Mesenteric fat pad (tissue), 1 donor: ENCODE measurements at places on chromosomes 7 and 10.
A peak's percentile ranks its signal among the peaks of the same experiment; 100 is the strongest.

- no peak for DNase-seq
Measured at GRCh38 chr7:7251742-7252141, 69.4 kb downstream of the C1GALT1 start.

- DNase-seq, result no peak
Measured at GRCh38 chr10:122417667-122418066, 36.8 kb upstream of the ARMS2 start.

DNA sequence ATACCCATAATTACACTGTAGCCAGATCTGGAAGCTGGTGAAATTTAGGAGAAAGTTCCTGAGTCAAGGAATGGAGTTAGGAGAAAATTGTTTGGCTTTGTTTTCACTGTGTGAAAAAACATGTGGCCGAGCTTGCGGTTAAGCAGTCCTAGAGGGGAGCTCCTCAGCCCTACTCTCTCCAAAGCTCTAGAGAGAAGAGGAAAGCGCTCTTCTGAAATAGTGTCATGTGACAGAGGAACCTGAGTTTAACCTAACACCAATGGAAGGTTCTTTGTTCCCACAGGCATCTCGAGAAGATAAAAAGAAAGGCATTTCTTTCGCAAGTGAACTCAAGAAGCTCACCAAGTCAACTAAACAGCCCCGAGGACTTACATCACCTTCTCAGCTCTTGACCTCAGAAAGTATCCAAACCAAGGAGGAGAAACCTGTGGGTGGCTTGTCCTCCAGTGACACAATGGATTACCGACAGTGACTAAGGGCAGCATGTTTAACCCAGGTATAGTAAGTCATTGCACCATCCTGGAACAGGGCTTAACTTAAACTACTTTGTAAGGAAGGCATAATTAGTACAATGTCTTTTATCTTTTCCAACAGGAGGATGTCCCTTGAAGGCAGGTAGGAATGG lies 38.0 kb downstream of the NOC3L start:
- DNase-seq, result no peak

DNA sequence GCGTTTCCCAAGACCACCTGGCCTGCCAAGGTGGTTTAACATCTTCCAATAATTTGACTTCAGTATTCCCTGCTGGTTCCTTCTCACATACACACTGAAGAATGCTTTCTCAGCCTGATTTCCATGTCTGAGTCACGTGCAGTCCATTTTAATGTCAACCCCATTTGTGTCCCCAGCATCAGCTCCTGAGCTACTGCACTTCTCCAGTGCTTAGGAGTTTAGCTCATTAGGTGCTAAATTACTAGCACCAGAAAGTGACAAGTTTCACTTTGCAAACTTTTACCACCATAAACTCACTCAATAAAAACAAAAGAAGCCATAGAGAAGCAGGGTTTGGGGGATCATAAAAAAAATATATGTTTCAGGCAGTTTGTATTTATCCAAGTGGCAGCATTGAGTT lies 279.3 kb upstream of the SORCS1 start:
- DNase-seq, result no peak

GRCh38 chr10:70490142-70490541 lies 11.6 kb downstream of the PALD1 start:
- DNase-seq, result no peak

GRCh38 chr7:33711231-33712019 lies 193.9 kb upstream of the BMPER start:
- DNase-seq, result no peak

DNA sequence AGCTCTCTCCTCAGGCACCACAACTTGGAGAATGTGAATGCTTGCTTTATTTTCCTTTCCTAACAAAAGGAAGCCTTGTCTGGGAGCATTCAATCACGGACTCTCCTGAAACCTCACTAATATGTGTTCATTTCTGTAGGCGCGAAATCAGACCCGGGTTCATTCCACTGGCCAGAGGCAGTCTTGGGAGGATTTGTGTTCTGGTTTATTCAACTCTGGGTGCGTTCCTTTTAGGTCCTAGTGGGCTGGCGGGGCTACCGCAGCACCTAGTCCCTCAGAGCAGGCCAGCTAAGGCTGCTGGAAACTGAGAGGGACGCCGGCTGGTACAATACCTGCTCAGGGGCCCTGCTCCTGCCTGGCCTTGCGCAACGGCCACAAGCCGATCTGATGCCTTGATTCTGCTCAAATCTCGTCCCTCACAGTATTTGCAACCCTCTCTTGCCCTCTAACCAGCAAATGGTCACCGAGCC lies 7.5 kb downstream of the HOXA4 start:
- DNase-seq, result no peak

GRCh38 chr7:98862716-98863420 lies 6.9 kb downstream of the TMEM130 start:
- DNase-seq, result no peak

- DNase-seq, result no peak
Measured at GRCh38 chr7:82506208-82506607, 62.6 kb upstream of the CACNA2D1 start.

- DNase-seq, result no peak
Measured at GRCh38 chr10:129131457-129132132, 335.4 kb upstream of the MGMT start.

DNA sequence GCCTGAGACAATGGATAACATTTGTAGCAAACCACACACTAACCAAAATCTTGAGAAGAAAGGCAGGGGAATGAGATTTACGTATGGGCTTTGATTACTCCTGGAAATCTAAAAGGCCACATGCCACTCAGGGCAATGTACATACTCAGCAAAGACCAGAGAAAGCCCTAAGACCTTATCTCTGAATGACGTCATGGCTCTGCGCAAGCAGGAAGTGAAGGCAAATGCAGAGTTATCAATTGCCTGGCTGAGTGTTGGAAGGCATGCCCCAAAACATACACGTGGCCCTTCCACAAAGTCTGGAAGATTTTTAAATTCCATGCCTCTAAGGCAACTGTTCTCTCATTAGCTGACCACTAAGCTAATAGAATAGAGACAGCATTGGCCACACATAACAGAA lies 90.9 kb upstream of the NRBF2 start:
- DNase-seq, result no peak

DNA sequence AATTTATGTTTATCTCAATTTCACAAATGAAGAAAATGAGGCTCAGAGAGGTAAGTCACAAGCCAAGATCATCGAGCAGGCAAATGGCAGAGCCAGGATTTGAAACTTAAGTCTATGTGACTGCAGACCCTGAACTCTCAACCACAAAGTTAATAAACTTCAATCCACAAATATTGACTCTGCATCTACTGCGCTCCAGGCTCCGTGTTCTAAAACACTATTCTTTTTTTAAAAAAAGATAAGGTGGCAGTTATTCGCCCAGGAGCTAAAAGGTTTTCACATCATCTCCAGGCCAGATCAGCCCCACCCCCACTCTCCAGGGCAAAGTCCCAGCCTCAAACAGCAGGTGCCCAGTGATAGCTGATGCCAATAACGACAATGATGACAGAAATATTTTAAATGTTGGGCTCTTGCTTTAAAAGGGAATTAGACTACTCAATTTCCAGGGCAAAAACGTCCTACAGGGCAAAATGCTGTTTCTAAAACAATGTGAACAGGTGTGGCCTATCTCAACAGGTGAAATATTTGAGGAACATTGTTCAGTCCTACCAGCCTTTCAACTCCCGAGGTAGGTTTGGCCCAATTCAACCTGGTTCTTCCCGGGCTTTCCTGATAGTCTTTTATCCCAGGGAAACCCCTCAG lies 85.2 kb downstream of the SORBS1 start:
- DNase-seq, result no peak

DNA sequence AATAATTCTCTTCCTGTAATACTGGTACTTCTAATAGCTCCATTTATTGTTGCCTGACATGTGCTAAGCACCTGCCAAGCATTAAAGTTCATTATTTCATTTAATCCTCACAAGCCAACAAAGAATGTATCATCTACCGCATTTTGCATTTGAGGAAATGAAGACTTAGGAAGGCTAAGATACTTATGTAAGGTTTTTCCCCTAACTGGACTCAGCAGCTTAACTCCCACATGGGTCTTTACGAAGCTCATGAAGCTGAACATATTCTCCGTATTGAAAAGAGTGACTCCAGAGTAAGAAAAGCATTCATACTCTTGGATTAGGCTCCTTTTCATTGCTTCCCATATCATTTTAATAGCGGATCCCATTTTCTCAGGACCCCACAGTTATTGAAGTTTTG lies 155.7 kb upstream of the TMEM72 start:
- no peak for DNase-seq

GRCh38 chr10:50216894-50217293 lies 34.4 kb downstream of the ASAH2 start:
- DNase-seq, result no peak

GRCh38 chr10:154348-154747 lies 19.1 kb downstream of the ZMYND11 start:
- DNase-seq, result no peak

- DNase-seq, result no peak
Measured at GRCh38 chr10:91884536-91884935, 24.8 kb downstream of the FGFBP3 start.

DNA sequence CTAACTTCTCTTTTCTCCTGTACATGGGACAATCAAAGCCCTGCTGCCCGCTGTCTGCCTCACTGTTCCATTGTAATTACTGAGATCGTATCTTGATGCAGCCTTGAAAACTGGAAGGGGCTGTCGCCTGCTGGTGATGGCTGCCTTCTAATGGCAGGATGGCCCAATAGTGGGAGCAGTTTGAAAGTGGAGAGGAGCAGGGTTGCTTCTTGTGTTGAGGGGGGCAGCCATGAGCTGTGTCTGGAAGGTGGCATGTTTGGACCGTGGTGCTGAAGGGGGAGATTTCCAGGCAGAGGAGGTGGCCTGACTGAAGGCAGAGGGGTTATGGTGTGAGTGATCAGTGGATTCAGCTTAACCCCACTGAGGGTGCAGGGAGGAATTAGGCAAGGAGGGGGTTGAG lies 8.1 kb downstream of the WDFY4 start:
- DNase-seq, result no peak

GRCh38 chr10:86711513-86712316 lies 43.4 kb downstream of the LDB3 start:
- DNase-seq, result peak; percentile 89

GRCh38 chr10:130498042-130498441 lies 361.9 kb downstream of the GLRX3 start:
- DNase-seq, result no peak

DNA sequence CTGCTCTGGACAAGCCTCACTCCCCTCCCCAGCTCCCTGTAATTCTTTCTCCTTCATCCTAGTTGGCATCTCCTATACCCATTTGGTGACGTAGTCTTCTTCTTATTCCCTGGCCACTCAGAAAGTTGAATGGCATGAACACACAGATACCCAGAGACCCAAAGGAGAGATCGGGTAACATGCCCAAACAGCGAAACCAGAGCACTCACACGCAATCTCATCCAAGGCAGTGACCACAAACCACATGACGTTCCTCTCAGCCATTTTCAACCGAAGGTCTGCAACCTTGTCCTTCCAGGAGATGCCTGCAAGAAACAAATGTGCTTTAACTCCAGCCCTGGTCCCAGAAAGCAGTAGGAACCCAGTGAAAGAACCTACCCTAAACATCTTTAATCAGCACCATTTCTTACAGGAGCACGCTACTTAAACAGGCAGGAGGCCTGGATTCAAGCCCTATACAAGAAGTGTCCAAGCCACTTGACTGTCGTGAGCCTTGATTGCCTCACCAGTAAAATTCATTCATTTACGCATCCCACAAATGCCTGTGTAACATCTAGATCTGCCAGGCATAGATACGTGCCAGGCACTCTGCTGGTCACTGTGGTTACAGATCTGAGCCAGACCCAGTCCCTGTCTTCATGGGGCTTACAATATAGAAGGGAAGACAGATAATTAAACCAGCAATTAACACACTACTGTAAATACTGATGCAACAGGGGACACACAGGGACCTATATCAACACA lies 37.1 kb downstream of the XPNPEP1 start:
- DNase-seq, result no peak

DNA sequence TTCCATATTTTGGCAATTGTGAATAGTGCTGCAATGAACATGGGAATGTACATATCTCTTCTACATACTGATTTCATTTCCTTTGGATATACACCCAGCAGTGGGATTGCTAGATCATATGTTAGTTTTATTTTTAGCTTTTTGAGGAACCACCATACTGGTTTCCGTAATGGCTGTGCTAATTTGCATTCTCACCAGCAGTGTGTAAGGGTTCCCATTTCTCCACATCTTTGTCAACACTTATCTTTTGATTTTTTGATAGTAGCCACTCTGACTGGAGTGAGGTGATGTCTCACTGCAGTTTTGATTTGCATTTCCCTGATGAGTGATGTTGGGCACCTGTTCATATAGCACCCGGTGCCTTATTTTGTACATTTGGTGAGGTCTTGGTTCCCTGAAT lies 519.6 kb downstream of the REEP3 start:
- no peak for DNase-seq

DNA sequence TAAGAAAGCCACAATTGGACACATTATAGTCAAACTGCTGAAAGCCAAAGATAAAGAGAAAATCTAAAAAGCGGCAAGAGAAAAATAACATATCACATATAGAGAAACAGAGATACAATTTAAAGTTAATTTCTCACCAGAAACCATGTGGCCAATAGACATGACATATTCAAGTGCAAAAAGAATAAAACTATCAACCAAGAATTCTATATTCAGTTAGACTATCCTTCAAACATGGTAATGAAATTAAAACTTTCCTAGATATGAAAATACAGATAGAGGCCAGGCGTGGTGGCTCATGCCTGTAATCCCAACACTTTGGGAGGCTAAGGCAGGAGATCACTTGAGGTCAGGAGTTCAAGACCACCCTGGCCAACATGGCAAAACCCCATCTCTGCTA lies 129.1 kb upstream of the RNF32 start:
- DNase-seq, result no peak

GRCh38 chr7:2982401-2982800 lies 61.3 kb downstream of the CARD11 start:
- no peak for DNase-seq

DNA sequence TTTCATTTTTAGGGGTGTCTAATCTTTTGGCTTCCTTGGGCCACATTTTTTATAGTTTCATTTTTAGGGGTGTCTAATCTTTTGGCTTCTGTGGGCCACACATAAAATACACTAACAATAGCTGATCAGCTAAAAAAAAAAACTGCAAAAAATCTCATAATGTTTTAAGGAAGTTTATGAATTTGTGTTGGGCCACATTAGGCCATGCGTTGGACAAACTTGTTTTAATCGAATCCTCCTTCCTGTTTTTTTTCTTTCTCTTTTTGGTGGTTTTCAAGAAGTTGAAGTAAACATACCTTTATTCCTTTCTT lies 37.4 kb downstream of the ZNRF2 start:
- no peak for DNase-seq

DNA sequence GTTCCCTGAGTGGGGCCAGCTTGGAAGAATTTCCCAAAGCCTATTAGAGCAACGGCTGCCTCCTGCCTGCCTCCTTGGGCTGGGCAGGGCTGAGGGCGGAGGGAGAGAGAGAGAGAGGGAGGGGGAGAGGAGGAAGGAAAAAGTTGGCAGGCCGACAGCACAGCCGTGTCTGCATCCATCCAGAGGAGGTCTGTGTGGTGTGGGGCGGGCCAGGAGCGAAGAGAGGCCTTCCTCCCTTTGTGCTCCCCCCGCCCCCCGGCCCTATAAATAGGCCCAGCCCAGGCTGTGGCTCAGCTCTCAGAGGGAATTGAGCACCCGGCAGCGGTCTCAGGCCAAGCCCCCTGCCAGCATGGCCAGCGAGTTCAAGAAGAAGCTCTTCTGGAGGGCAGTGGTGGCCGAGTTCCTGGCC lies at the start of gene AQP1:
AQP1 (plus strand) TSS at position 293 of the 409 bp plus-strand sequence; CDS start at position 350, 57 bp downstream.
- no peak for DNase-seq
